ENCODE measurements at places on chromosomes 5 and 9.

DNA sequence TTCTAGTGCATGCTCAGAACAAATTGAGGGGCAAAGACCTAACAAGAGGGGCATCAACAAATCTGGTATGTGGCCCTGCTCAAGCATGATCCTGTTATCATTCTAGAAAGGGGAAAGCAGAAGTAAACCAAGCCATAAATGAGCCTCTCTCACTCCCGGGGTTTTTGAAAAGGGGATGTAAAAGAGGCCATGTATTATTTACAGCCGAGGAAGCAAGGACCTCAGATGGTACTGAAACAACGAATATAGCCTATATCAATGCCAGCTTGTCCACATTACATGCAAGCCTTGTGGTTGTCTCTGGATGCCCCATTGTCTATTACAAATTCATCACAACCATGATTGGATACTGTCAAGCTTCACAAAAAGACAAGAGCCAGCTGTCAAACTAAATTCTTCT lies 211.3 kb downstream of the DCP2 start:
- no peak for DNase-seq

GRCh38 chr9:125513668-125514413 lies 193.2 kb downstream of the MAPKAP1 start:
- no peak for DNase-seq

- no peak for DNase-seq
Observed at GRCh38 chr5:123875561-123876275, 363.7 kb downstream of the CSNK1G3 start.

DNA sequence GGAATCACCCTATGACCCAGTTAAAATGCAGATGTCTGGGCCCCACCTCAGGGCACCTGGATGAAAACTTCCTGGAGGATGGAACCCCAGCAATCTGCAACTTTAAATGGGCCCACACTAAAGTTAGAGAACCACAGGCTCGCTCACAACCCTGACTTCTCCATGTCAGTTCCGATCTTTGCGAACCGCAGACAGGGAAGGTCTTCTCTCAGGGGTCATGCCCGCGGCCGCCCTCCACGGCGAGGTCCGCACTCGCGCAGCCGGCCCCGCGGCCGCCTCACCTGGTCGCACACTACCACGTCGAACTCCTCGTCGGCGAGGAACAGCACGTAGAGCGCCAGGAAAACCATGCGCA lies 499 bp downstream of the ALG2 start:
- DNase-seq: peak; percentile 7

DNA sequence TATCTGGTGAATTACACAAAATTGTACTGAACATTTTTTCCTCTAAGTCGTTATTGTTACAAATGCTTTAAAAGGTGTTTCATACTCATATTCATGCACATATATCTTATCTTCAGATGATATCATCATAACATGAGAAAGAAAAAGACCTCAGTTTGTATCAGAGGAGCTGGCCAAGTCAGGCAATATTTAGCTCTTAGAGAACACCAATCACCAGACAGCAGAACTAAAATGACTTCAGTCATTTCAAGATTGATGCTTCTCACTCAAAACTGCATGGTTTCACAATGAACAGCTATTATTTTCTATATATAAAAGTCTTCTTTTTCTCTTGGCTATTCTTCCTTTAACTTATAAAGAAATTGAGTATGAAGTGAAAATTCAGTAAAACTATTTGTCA lies 44.6 kb downstream of the TSSK1B start:
- no peak for DNase-seq

DNA sequence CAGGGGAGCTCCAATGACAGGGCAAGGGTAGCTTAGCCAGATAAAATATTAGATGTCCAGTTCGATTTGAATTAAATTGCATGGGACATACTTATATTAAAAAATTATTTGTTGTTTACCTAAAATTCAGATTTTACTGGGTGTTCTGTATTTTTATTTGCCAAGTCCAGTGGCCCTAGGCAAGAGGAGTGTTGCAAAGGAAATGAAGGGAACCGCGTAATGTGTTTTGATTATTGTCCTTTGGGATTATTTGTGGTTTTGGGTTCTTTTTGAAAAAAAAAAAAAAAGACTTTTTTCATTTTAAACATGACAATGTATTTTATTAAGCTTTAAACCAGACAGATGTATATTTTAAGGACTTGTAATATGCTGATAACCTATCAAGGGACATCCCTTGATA lies 179.3 kb downstream of the C9orf152 start:
- no peak for DNase-seq

Data from activated CD8-positive, alpha-beta memory T cell treated with anti-CD3 and anti-CD28 coated beads for 1 hour (primary cell).